ENCODE measurements at places on chromosomes 7 and 10. TPM values are rescaled to one million over a fixed set of nuclear protein-coding genes. Genes with fewer than 3 reads are reported as not detected.
A peak's percentile ranks its signal among the peaks of the same experiment; 100 is the strongest.

DNA sequence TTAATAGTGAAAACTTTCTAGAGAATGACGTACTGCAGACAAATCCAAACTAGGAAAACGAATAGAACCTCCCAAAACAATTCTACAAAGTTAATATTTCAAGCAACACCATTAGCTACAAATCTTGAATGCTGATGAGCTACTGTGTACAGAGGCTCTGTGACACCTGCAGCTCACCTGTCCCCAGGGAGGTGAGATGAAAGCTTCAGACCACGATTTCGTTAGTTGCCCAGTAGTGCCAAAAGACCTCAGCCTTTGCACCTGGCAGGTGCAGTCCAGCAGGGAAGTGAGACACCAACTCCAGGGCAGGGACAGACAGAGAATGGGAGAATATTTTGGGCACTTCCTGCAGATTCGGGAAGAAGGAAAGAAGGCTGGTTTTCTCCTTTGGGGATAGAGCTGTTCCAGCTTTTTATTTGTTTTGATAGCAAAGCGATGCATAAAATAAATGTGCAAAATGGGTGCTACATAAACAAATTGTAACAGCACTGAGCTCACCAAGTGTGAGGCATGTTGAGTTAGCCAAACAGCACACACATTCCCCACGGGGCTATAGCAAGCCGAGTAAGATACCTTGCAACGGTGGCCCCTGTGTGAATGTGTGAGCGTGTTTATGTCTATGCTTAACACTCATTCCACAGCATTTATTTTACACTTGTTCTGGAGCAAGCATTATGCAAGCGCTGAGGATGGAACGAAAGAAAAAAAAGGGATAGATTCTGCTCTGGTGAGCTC lies 1024.8 kb upstream of the AUTS2 start:
- DNase-seq = no peak

DNA sequence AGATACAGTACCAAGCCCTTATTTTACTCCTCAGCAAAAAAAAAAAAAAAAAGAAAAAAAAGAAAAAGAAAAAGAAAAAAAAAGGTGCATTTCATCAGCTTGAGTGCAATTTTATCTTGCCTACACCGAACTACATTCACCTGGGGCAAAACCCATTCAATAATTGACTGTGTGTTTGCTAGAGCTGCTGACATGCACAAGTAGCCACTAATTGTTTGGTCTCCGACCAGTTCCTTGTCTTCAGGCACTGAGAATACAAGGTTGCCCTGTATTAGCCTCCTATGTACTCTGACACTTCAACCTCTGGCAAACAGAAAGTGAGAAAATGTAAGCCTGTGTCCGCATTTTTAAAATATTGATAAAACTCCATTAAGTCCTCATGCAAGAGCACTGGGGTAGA lies 1579.4 kb upstream of the LRRTM3 start:
- DNase-seq = no peak

- DNase-seq = no peak
Measured at GRCh38 chr7:32390210-32390609, 100.0 kb downstream of the LSM5 start.

DNA sequence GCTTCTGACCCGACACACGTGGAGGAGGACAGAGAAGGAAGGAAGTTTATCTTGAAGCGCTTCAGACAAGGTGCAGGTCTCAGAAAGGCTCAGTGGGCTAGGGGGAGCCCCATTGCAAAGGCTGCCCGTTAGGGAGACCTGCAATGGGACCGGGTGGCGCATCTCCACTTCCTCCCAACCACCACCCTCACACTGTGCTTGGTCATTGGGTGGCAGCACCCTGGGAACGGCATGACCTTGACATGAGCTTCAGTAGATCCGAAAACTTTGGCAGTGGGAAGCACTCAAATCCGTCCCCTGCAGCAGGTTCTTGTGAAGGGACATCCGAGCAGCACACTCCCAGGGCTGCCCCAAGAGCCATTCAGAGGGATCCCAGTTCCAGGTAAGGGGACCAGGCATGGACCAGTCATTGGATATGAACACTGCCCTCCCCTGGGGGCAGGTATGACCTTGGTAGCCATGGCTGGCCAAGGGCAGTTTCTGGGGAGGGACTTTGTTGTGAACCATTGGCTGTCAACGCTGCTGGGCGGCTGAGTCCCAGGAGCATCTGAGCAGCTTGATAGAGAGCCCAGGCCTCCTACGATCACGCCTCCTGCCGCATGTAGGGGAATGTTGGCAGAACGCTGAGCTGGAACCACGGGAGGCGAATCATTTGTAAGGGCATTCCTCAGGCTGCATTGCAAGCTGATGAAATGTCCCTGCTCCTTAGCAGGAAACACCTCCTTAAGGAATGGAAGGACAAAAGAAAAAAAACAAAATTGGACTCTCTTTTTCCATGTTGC lies 31.7 kb downstream of the GALNTL5 start:
- no peak for DNase-seq

- no peak for DNase-seq
Measured at GRCh38 chr7:152383341-152384234, 52.2 kb downstream of the KMT2C start.

GRCh38 chr10:91705948-91706670 lies 73.2 kb upstream of the PPP1R3C start:
- DNase-seq = no peak

DNA sequence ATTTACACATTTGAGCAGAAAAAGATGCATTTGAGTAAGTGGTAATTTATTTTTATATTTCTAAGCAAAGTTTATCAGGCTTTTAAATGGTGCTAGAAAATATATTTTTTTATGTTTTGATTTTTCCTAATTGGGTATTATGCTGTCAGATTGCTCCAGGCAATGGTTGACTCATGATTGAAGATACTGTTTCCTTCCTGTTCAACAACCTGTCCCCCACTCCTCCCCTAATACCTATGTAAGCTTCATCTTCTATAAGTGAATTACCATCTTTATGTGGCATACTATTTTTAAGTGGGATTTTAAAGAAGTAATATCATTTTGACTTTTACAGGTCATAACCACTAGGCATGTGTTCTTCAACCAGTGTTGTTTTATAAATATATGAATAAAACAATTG lies 21.4 kb downstream of the TSPAN13 start:
- DNase-seq = no peak

DNA sequence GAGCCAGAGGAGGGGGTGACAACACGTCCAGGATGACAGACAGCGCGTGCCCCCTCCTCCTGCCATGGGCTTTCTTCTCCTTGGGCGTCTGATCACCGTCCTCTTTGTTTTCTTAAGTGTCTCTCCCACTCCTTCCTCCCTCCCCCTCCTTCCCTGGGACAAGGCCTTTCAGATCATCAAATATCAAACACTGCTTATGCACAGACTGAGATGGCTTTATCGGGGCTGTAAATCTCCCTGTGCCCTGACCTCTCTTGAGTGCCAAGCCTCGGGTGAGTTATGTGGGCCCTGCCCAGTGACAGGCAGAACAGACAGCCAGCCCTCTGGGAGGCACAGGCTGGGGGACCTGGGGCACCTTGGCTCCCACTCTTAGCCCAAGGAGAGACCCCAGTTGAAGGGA lies 116.4 kb downstream of the C10orf105 start:
- DNase-seq = no peak

DNA sequence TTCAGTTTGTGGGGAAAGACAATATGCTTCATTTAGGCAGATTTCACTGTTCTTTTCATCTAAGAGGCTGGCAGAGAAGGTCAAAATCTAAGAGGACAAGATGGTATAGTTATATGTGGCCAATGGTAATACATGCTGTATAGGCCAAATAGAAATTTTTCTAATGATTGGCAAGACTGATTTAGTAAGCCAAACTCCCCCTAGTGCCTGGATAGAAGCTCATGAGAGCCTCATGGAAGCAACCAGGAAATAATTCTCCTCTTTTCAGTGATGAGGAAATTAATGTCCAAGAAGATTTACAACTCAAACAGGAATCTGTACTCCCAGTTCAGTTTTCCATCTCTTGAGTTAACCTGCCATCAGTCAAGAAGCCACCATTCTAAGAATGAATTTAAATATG lies 253.6 kb upstream of the PHF14 start:
- DNase-seq = no peak

DNA sequence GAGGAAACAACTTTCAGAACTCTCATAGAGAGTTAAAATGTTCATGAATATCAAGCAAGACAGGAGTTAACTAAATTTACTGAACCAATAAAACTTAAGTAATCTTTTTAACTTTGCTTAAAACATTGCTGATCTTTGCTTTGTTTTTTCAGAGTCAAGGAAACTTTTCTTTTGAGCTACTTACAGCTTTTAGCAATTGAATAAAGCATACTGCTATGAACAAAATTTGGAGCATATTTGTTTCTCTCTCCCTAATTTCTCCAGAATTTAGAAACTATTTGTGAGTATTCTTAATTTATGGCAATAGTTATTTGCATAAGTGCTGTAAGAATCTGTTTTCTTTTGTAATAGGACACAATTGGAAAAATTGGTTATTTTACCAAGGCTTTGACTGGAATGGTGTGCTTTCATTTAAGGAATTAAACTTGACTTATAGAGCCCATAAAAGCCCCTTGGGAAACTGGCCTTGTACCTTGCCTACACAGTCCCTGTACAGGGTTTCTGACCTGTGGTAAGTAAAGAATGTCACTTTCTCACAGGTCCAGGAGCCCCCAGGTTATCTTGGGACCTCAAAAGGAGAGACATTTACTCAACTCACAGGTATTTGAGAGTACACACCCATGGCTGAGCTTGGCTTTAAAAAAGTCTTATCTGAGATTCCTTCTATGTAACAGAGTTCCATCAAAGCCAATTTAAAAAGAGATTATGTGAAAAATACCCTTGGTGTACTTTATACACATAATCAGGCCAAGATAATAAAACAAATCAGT lies 23.3 kb upstream of the KIAA1549 start:
- DNase-seq = no peak

DNA sequence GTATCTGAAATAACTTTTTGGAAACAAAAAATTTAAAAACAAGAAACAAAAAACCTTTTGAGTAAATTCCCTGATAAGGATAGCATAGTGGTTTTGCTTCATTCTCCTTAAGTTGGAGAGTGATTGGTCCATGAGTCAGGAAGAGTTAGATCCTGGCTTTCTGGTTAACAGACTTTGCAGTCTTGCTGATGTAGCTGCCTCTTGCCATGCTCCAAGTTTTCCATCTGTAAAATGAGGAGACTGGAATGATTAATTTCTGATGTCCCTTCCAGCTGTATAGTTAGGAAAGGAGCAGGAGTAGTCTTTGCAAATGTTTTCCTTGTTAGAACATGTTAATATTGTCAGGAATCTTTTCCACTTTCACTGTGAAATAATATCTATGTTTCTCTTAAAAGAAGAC lies 266.6 kb downstream of the DNAJB9 start:
- DNase-seq = no peak

GRCh38 chr10:119377451-119377957 lies 165.0 kb downstream of the RGS10 start:
- DNase-seq = no peak

GRCh38 chr7:112882022-112882421 lies 91.8 kb upstream of the TMEM168 start:
- DNase-seq = no peak

- no peak for DNase-seq
Measured at GRCh38 chr10:48492201-48492600, 112.7 kb downstream of the ARHGAP22 start.

- DNase-seq = no peak
Measured at GRCh38 chr7:107610323-107610722, 30.3 kb downstream of the BCAP29 start.

DNA sequence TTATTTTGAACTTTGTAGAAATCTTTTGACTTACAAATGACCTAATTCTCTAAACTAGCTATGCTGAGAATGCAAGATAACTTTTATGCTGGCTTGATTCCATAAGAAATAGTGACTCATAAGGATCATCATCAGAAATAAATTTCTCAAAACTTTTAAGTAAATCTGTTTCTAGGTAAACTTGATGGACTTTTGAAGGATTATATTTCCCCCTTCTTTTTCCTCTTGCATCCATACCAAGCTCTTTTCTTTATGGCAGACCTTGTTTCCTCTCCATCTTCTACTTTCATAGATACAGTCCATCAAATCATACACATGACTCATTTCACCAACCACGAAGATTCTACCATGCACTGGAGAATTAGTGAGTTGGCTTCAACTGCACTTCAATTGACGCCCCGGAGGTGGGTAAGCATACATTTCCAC lies 336.3 kb downstream of the KCNMA1 start:
- DNase-seq = no peak

GRCh38 chr10:43649185-43649523 lies 473 bp upstream of the ZNF32 start:
- no peak for DNase-seq

DNA sequence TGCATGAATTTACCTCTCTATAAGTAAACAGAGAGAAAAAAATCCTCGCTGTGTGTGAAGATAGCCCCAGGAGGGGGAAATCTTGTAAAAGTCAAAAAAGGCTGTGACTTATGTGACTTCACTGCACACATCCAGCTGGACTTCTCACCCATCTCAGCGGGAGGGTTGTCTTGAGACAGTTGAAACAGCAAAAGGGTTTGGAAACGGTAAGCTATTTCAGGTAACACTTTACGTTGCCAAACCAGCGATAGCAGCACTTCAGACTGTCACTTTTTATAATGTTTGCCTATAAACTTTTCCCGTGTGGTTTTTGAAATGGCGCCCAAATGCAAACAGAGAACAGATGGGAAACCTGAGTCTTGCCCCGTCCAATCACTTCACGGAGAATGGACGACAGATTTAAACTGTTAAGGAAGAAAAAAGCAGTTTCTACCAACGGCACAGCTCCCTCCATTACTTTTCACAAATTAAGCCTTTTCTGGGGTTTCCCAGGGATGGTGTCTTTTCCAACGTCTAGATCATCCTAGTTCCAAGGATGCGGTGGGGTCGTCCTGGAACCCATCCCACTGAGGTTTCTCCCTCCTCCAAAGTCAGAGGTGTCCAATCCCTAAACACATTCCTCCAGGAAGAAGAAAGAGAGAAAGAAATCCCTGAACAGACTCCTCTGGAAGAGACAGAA lies 25.2 kb downstream of the FGFR2 start:
- no peak for DNase-seq

DNA sequence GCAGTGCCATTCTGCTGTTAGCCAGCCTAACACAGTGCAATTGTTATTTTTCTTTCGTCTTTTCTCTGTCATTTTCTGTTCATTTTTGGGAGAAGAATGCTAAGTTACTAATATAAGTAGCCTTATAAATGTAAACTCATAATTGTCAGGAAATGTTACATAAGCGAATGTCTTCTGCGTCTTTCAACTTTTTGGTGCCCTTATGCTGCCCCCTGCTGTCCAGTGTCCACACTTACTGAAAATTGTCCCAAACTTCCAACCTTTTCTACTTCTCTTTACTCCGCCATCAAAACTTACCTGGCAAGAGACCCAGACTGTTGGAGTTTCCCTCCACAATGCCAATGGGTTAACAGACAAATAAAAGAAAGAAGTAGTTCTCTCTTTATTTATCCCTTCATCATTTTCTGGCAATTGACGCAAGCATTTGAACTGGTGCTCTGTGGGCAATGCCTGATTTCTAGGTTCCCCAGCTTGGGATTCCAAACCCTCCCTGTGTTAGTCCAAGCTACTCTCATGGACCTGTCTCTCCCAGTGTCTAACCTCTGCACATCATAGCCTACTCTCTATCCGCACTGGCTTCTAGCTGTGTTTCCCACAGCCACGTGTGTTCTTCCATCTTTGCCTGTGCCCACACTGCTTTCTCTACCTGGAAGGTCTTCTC lies 21.0 kb upstream of the EPC1 start:
- DNase-seq = peak; percentile 70

The NEUROD6 gene
- total RNA-seq = not detected

The MTURN gene
- 36.3 TPM for total RNA-seq

The TNKS2 gene
- 35.1 TPM for total RNA-seq

The PLAC9 gene
- 8.5 TPM for total RNA-seq

The RHOBTB1 gene
- total RNA-seq = 16.8 TPM

The CCDC172 gene
- not detected for total RNA-seq

The CABCOCO1 gene
- 0.75 TPM for total RNA-seq

The RNF32 gene
- total RNA-seq = 1.8 TPM

The CYP2W1 gene
- total RNA-seq = 0.46 TPM

The CYP26C1 gene
- 0.06 TPM for total RNA-seq

The BNIP3 gene
- total RNA-seq = 71.5 TPM

The GPER1 gene
- total RNA-seq = 4.7 TPM
